ENCODE measurements at places on chromosomes 7 and 10. TPM values are rescaled to one million over a fixed set of nuclear protein-coding genes. Genes with fewer than 3 reads are reported as not detected.

- DNase-seq = no peak
Observed at GRCh38 chr10:25028711-25029110, 12.3 kb downstream of the THNSL1 start.

GRCh38 chr10:124153023-124153826 is 59.8 kb upstream of the CHST15 start:
- peak; percentile 32 for DNase-seq

DNA sequence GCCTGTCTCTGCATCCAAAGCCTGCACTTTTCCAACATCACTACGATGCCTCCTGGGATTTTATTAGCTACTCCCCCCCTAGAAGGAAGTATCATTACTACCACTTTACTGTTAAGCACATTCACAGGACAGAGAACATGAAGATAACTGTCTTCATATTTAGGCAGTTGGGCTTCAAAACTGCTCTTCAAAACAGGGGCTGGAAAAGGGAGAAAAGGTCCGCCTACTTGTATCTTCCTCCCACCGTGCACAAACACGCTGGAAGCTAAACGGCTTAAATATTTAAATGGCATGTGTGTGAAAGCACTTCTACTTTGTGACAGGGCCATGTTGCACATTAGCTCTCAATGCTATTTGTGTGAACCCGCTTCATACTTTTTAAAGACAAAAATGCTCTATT is 999 bp downstream of the ITIH5 start:
- peak; percentile 10 for DNase-seq

DNA sequence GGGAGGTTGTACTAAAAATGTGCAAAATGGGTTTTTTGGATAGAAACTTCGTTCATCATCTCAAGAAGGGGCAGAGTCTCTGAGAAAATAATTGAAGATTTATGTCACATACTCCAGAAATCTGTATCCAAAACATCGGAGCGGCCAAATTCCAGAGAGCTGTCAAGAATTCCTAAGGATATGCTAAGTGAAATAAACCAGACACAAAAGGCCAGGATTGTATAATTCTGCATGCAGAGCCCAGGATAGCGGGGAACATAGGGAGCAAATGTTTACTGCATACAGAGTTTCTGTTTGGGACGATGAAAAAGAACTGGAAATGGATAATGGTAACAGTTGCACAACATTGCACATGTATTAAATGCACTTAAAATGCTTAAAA is 224.2 kb upstream of the AUTS2 start:
- no peak for DNase-seq

- no peak for DNase-seq
Observed at GRCh38 chr7:33196221-33196620, 66.9 kb downstream of the BBS9 start.

- no peak for DNase-seq
Observed at GRCh38 chr10:22649390-22649841, 65.0 kb downstream of the PIP4K2A start.

DNA sequence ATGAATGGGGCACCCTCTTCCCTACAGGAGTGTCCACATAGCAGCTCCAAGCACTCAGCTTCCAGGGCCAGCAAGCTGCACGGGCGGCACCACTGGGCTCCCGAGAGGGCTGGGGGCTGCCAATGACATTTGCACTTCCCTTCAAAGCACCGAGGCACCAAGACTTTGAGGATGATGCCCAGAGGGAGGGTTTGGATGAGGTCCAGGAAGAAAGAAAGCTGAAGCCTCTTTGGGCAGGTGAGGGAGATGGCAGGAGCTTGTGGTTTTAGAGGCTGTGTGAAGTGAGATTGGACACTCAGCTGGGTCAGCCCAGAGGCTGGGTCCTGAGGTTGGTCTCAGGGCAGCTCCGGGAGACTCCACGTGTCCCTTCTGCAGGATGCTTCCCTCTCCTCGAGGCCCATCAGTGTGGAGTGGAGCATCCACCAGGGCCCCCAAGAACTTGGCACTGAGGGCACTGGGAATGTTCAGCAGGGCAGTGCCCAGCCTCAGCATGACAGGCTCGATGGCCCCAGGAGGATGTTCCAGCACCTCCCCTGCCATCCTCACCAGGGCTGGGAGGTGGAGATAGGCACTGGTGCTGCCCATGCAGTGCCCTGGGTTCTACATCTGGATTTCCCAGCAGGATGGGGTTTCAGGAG is 54.9 kb upstream of the IGFBP3 start:
- no peak for DNase-seq

GRCh38 chr10:112991888-112992491 is 41.9 kb downstream of the TCF7L2 start:
- no peak for DNase-seq

GRCh38 chr10:121296881-121297585 is 301.2 kb downstream of the FGFR2 start:
- DNase-seq = no peak

DNA sequence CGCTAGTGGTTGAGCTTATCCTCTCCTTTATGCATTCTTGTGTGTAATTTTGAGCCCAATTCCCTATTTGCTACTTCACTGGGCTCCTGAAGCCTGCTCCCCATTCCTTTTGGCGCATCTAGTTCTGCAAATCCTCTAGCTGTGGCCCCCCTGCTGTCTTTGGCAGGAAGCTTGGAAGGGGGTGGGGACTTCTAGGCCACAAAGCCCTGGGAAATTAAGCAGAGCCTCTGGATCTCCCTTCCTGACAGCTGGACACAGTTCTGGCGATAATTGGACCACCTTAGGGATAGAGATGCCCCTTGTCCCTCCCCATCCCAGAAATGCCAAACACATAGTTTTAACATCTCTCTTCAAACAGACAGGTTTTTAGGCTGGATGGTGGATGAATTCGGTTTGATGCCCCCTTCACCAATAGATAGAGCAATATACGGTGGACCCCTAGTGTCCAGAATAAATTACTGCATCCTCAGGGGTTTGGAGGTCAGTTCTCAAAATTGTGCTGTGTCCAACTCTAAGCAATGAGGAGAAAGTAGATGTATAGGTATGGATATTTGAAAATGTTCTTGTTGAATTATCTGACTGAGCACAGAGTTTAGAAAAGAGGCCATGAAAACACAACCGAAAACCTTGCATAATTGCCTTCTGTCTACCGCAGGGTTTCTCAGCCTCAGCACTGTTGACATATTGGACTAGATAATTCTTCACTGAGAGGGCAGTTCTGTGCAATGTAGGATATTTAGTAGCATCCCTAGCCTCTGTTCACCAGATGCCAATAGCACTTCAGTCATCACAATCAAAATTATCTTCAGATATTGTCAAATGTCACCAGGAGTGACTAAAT is 75.5 kb downstream of the PAPSS2 start:
- DNase-seq = no peak

- no peak for DNase-seq
Observed at GRCh38 chr7:80330434-80330833, 181.4 kb downstream of the GNAT3 start.

GRCh38 chr7:101633511-101633910 is 4.4 kb upstream of the MYL10 start:
- DNase-seq = peak; percentile 33

GRCh38 chr7:71517940-71518699 is 386.2 kb downstream of the GALNT17 start:
- no peak for DNase-seq

DNA sequence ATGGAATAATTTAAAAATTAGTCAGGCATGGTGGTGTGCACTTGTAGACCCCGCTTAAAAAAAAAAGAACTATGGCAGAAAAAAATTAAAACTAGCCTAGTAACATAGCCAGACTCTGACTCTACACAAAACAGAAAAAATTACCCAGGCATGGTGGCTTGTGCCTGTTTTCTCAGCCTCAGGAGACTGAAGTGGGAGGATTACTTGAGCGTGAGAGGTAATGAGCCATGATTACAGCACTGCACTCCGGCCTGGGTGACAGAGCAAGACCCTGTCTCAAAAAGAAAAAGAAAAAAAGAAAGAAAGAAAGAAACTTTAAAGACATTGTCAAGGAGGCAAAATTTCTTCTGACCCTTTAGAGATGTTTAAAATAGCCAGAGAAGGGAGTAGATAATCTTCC is 109.0 kb upstream of the TMEM106B start:
- DNase-seq = no peak

DNA sequence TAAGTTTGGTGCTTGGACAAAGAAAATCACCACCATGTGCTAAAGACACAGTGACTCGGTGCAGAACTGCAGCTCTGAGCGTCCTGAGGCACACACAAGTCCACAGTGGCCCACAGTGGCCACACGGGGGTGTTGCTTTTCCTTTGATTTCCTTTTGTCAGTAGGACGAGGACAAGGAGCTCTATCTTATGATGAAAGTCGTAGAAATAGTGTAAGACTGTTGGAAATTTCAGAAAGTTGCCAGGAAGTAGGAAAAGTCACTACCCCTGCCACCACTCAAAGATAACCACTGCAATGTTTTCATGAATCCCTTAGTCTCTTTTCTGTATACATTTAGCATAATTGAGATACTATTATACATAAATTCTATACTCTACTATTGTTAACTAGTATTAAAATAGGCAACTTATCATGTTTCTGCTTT is 146.0 kb downstream of the TNS3 start:
- peak; percentile 68 for DNase-seq

GRCh38 chr7:141820067-141820466 is 21.2 kb downstream of the PRSS37 start:
- DNase-seq = no peak

DNA sequence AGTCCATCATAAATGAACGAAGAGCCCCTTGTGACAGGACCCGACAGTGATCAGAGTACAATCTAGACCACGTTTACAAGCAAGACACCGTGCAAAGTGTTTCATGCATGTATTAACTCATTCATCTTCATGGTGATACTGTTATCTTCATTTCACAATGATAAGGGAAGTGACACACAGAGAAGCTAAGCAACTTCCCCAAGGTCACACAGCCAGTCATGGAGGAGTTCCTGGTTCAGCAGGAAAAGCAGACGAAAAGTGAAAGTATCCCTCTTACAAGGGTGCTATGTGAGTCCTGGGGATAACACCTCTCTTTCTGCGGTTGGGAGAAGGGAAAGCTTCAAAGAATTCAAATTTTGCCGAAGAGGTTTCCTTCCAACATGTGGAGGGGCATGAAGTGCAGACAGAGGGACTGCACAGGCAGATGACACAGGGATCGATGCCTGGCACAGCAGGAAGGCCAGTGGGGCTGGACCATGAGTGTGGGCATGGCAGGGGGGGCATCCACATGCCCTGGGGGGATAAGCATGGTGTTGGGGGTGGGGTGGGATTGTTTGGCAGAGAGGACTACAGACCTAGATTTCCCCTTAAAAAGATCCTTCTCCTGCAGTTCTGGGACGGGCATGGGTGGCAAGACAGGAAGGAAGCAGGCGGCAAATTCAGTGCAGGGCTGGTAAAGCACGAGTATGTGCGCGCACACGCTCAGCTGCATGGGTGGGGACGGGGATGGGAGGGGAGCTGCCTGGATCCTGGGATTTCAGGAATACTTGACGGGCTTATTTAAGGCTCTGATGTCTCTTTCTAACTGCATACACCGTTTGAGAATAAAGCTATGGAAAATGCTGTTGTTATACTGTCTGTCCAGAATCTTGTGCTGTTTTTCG is 33.5 kb upstream of the DDC start:
- DNase-seq = no peak

SFTPA1 gene
- 0.28 TPM for polyA plus RNA-seq

PNLIPRP3 gene
- polyA plus RNA-seq = not detected

CTNNA3 gene
- 2.0 TPM for polyA plus RNA-seq

ZEB1 gene
- 25.5 TPM for polyA plus RNA-seq

SNX13 gene
- polyA plus RNA-seq = 7.1 TPM

PRDX3 gene
- 75.4 TPM for polyA plus RNA-seq

METTL27 gene
- 0.16 TPM for polyA plus RNA-seq

SPRN gene
- polyA plus RNA-seq = 0.22 TPM

Data from heart right ventricle (tissue), 16 donors.